Activated CD8-positive, alpha-beta T cell treated with anti-CD3 and anti-CD28 coated beads for 36 hours (primary cell): ENCODE measurements at places on chromosomes 4 and X. TPM values are rescaled to one million over a fixed set of nuclear protein-coding genes. Genes with fewer than 3 reads are reported as not detected.
A peak's percentile ranks its signal among the peaks of the same experiment; 100 is the strongest.

CLNK gene
- 0.18 TPM for total RNA-seq

WWC2 gene
- 1.9 TPM for total RNA-seq

UCHL1 gene
- total RNA-seq = 2.5 TPM

ADAD1 gene
- total RNA-seq = not detected

NPY1R gene
- not detected for total RNA-seq

SMIM43 gene
- total RNA-seq = not detected

SLC6A14 gene
- total RNA-seq = not detected

- no peaks in the 10 kb centered on the region for H3K36me3 ChIP-seq
- no peak for DNase-seq
- peaks cover 8% of the 10 kb centered on the region for H3K4me1 ChIP-seq
- H3K4me3 ChIP-seq = no peak overlapping the region
Measured at GRCh38 chr4:74546057-74546456, 101.1 kb downstream of the AREG start.

- no peaks in the 10 kb centered on the region for H3K4me1 ChIP-seq
- H3K36me3 ChIP-seq = no peaks in the 10 kb centered on the region
- no peak for DNase-seq
- no peaks in the 10 kb centered on the region for H3K27me3 ChIP-seq
Measured at GRCh38 chr4:80413086-80413485, 77.6 kb downstream of the CFAP299 start.

DNA sequence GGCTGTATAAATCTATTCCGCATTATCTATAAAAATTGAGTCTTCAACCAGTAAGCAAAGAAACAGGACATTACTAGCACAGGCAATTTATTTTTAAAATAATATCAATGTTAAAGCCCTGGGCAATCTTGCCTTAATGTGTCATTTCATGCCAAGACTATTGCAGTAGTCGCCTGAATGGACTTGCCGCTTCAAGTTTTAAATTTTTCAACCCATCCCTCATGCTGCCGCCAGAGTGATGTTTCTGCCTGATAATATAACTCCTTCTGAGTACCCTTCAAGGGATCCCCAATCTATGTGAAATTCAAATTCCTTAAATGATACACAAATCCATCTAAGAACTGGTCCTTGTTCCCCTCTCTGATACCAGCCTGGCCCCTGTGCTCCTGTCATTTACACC lies 66.9 kb downstream of the PRSS12 start:
- H3K4me3 ChIP-seq = no peak overlapping the region
- no peaks in the 10 kb centered on the region for H3K27me3 ChIP-seq
- peaks cover 16% of the 10 kb centered on the region for H3K4me1 ChIP-seq
- H3K36me3 ChIP-seq = peaks cover 17% of the 10 kb centered on the region
- no peak for DNase-seq
- no peak overlapping the region for H3K27ac ChIP-seq

- H3K27ac ChIP-seq = no peak overlapping the region
- H3K27me3 ChIP-seq = no peaks in the 10 kb centered on the region
- DNase-seq = no peak
- peaks cover 25% of the 10 kb centered on the region for H3K36me3 ChIP-seq
- H3K4me3 ChIP-seq = no peak overlapping the region
Measured at GRCh38 chrX:63526863-63527262, 175.7 kb upstream of the SPIN4 start.

DNA sequence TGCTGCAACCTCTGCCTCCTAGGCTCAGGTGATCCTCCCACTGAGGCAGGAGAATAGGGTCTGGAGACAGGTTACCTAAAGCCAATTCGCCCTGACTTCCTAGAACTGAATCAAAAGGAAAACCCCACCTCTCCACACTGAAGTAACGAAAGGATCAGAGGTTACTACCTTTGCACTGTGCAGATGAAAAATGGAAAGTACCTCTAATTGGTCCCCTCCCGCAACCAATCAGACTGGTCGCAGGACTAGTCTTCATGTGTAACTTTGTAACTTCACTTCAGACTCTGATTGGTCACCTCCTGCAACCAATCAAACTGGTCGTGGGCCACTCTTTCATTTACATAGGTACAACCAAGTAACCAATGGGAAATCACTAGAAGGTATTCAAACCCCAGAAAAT lies 61.1 kb downstream of the ATXN3L start:
- H3K27ac ChIP-seq = no peak overlapping the region
- H3K36me3 ChIP-seq = no peaks in the 10 kb centered on the region
- H3K4me1 ChIP-seq = peaks cover 36% of the 10 kb centered on the region
- H3K4me3 ChIP-seq = no peak overlapping the region
- H3K27me3 ChIP-seq = no peaks in the 10 kb centered on the region
- DNase-seq = no peak

- H3K27me3 ChIP-seq = no peaks in the 10 kb centered on the region
- no peaks in the 10 kb centered on the region for H3K36me3 ChIP-seq
- H3K4me1 ChIP-seq = peaks cover 56% of the 10 kb centered on the region
- H3K27ac ChIP-seq = no peak overlapping the region
- DNase-seq = peak; percentile 32
Measured at GRCh38 chr4:140092094-140092851, 61.7 kb downstream of the MAML3 start.

DNA sequence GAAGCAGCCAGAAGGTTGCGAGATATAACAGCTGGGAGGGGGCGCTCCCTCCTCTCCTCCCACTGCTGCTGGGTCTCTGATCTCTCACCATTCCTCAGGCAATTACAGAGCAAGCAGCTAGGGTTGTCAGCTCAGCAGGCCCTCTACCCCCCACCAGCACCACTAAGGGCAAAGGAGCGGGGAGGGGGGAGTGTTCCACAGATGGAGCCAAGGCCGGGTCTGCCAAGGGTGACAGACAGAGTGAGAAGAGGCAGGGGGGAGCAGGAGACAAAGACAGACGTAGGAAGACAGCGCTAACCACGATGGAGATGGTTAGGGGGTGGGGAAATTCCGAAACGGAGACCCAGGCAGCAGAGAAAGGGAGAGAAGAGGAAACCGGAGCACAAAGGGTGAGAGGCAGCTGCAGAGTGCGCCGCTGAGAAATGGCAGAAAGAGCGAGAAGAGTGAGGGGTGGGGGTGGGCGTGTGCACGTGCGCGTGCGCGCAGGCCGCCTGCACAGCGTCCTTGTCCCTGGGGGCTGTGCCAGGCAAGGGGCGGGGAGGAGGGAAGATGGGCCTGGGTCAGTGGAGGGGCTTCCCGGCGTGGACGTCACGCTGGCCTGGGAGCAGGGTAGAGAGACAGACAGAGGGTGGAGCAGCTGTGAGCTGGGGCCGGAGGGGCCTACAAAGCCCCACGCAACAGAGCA lies 6.9 kb downstream of the L1CAM start:
- peak; percentile 55 for DNase-seq
- H3K27ac ChIP-seq = no peak overlapping the region
- peaks cover 16% of the 10 kb centered on the region for H3K4me1 ChIP-seq
- H3K27me3 ChIP-seq = peaks cover 21% of the 10 kb centered on the region

DNA sequence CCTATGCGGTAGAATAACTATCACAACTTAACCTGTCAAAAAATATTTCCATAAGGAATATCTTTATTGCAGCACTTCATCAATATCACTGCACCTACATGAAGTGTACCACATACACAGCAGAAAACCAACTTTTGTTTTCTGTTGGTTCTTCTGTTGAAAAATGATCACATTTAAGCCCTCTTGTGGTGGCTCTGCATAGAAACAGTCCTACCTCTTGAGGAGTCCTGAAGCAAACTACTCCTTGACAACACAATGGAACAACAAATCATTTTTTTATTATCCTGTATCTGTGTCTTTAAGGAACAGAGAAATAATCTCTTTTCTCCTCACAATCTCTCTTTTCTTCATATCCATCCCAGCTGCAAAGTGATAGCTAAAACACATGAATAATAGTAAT lies 39.8 kb upstream of the ATOH1 start:
- H3K4me3 ChIP-seq = no peak overlapping the region
- no peaks in the 10 kb centered on the region for H3K36me3 ChIP-seq
- H3K27me3 ChIP-seq = no peaks in the 10 kb centered on the region
- H3K27ac ChIP-seq = no peak overlapping the region
- no peaks in the 10 kb centered on the region for H3K4me1 ChIP-seq

DNA sequence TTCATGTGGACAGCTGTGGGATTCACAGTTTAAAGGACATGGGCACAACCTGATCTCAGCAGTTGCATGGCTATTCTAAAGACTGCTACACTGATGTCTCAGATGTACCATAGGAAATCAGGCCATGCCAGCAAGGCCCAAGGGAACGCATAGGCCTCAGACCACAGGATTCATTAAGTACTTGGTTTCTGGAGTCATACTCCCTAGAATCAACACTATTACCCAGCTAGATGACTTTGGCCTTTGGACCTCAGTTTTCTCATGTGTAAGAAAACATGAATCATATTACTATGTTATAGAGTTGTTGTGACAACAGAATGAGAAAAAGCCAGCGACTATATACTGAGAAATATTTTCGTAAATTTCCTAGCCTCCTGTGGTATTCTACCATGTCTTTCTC lies 67.9 kb downstream of the NHS start:
- H3K4me3 ChIP-seq = no peak overlapping the region
- H3K4me1 ChIP-seq = no peaks in the 10 kb centered on the region
- H3K36me3 ChIP-seq = no peaks in the 10 kb centered on the region
- DNase-seq = no peak

DNA sequence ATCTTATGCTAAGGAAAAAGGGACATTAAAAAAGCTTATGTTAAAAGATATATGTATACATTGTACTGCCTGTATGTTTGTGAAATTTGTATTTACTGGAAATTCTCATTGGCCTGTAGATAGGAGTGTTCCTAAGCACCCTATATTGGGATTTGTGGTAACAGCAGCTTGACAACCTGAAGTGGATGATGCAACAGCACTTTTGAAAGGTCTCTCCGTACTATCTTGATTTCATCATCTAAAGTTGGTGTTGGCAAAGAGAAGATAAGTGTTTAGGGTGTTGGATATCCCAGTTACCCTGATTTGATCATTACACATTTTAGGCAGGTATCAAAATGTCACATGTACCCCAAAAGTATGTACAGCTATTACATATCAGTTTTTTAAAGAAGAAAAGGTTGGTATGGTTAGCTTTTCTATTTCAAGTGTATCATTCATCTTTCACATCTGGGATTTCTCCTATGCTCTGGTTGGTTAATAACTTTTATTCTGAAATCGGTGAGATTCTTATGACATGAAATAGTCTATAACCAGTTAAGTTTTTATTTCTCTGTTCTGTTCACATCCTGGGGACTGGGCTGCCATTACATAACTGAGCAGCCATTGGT lies 10.3 kb downstream of the HADH start:
- peaks cover 28% of the 10 kb centered on the region for H3K4me1 ChIP-seq
- peak overlapping the region; percentile 4 for H3K27ac ChIP-seq
- no peak overlapping the region for H3K4me3 ChIP-seq

DNA sequence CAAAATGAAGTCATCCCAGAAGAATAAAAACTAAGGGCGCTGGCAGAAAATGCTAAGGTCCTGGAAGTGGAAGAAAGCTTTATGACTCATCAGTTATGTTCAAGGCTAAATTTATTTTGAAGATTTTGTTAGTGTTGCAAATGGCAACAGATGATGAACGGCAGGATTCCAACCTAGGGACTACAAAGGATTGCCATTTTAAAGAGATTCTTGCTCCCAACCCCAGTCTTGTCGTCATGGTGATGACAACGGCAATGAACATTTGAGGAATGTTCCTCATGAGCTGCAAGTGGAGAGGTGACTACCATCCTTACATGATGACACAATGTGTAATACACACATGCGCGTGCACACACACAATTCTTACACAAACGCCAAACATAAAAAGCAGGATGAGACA lies 54.4 kb upstream of the FTHL17 start:
- no peak for DNase-seq
- peaks cover 2% of the 10 kb centered on the region for H3K27me3 ChIP-seq
- H3K4me3 ChIP-seq = no peak overlapping the region

GRCh38 chr4:53863158-53863557 lies 201.2 kb downstream of the CHIC2 start:
- no peaks in the 10 kb centered on the region for H3K4me1 ChIP-seq
- H3K36me3 ChIP-seq = no peaks in the 10 kb centered on the region
- peaks cover 5% of the 10 kb centered on the region for H3K27me3 ChIP-seq
- no peak for DNase-seq
